ENCODE measurements at places on chromosomes 1 and 21.

- DNase-seq, result no peak
These were observed 47.4 kb downstream of the S100B start for GRCh38 chr21:46557469-46557868.

DNA sequence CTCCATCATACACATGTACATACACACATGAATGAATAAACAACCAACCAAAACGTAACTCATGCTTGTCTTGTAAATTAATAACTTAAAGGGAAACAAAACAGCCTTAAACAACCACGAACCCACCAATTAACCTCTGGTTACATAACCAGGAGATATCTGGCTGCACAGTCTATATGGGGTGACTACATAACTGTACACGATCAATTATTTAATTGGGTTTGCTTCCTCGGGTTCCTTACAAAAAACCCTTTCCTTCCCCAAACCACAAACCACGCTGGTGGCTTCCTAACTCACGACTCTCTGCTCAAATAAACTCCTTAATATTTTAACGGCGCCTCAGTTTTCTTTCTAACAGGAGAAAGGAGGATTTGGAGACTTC, 744 bp downstream of the ZNF670 start:
- no peak for DNase-seq

DNA sequence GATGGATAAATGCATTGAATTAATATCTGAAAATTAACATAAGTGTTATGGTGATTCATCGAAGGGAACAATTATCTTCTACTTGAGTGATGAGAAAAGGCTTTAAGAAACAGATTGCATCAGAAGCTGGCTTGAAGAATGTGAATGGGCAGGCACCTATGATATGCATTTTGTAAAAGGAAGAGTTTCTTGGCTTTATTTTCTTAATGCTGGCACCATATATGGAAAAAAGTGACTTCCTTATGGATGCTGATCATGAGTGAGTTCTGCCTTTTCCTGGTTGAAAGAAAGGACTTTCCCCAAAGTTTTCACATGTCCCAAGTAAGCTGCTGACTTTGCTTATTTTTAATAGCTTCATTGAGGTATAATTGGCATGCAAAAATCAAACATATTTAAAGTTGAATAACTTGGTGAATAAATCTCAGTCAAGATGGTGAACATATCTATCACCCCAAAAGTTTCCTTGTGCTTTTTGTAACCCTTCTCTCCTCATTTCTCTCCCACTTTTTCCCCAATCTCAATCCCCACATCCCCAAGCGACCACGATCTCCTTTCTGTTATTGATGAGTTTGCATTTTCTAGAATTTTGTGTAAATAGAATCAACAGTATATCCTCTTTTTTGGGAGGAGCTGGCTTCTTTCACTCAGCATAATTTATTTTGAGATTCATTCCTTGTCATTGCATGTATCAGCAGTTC, 74.2 kb downstream of the SPATA46 start:
- no peak for DNase-seq

DNA sequence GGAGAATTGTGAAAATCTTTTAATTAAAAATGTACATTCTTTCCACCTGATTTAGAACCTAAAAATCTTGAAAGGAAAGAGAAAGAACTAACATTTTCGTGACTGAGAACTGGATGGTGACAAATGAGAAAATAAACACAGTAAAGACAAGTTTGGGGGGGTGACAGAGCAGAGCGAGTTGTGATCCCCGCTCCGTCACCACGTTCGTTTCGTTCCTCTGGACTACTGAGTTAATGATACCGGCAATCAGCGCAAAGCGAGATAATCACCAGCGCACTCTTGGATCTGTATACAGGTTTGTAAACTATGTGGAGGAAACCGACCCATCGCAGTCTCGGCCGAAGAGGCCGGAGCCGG, 31.2 kb upstream of the CFAP126 start:
- DNase-seq, result no peak

DNA sequence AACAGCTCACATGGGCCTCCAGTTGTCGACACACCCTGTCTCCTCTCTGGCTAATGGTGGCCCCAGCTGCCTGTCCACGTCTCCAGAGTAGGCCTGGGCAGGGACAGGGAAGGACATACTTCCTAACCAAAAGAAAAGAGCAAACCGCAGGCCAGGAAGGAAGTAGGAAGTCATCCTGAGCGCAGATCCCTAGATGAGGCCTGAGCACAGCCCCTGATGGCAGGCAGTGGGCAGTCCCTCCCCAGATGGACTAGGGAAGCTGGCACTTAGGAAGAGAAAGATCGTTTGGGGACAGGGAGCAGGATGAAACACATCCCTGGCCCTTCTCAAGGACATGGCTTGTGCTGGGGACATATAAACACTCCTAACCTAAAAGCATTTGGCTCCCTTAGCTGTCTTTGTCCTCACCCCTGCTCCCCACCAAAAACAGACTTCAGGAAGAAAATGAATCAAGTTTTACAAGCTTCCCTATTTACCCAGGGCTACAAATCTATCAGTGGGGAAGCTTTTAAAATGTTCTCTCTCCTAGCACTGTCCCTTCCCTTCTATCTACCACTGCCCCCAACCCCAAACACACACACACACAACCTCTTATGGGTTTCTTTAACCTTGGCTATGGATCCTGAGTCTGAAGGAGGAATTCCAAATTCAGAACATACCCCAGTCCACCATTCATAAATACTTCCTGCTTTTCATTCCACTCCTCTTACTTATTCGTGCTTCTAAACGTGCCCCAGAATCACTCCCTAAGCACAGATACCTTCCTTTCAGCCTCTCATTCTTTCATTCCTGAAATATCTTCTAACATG, 21.1 kb downstream of the SSBP3 start:
- no peak for DNase-seq

GRCh38 chr1:238252033-238252802, 361.5 kb upstream of the ZP4 start:
- DNase-seq, result peak; percentile 54

GRCh38 chr1:117911051-117911450, 18.4 kb downstream of the GDAP2 start:
- no peak for DNase-seq

- DNase-seq, result no peak
These were observed 12.9 kb downstream of the GIPC2 start for GRCh38 chr1:78058670-78059069.

- no peak for DNase-seq
These were observed 260.8 kb downstream of the GPATCH2 start for GRCh38 chr1:217369996-217370551.

GRCh38 chr1:92291372-92291999, 7.3 kb downstream of the GLMN start:
- no peak for DNase-seq

DNA sequence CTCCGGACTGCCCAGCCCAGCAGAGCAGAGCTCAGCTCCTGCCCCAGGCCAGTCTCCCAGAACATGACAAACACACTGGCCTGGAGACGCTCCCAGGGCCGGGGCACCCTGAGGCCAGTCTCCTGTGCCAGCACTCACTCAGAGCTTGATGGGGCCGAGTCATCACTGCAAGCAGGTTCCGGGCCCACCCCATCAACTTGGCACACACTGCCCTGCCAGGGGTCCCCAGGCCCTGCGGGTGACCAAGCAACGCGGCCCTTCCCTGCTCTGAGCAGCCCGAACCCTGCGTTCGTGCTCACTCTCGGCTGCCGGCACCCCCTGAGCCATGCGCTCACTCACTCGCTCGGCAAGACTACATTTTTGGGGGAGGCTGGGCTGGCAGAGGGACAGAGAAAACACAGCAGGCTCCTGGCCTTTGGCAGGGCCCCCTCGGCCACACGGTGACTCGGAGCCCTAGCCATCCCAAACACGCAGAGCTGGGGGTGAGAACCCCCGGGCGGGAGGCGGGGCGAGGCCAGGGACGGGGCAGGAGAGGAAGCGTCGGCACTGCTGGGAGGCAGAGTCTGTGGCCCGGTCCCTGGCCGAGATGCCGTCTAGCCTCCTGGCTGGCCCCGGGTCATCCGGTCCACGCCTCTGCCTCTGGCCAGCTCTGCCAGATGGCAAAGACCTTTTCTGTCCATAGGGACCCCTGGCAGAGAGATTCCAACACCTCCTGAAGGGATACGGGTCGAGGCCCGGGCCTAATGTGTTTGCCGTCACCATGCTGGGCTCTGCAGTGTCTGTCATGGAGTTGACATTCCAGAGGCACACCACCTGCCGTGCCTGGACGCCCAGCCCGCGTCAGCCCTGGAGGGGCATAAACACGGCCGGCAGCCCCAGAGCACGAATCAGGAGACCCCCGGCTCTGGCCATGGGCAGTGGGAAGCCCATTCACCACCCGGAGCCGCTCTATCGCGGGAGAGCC, 68.0 kb downstream of the MEGF6 start:
- DNase-seq, result no peak

GRCh38 chr1:215523128-215523861, 43.8 kb upstream of the KCTD3 start:
- DNase-seq, result no peak

- no peak for DNase-seq
These were observed 27.2 kb downstream of the CD34 start for GRCh38 chr1:207883660-207884250.

GRCh38 chr1:6996371-6996770, 211.1 kb downstream of the CAMTA1 start:
- DNase-seq, result no peak

GRCh38 chr1:77012066-77012465, 144.8 kb downstream of the ST6GALNAC5 start:
- DNase-seq, result no peak

DNA sequence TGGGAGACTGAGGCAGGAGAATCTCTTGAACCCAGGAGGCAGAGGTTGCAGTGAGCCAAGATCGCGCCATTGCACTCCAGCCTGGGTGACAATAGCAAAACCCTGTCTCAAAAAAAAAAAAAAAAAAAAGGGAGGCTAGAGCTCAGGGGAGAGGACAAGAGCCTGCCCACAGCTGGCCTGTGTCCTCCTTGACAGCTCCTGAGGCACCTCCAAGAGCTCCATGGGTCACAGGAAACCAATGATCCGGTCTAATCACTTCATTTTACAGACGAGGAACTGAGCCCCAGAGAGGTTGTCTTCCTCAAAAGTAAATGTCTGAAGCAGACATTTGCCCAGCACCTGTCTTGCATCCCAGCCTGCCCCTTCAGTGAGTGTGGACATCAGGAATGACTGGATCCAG, 49.4 kb downstream of the NID1 start:
- DNase-seq, result no peak

DNA sequence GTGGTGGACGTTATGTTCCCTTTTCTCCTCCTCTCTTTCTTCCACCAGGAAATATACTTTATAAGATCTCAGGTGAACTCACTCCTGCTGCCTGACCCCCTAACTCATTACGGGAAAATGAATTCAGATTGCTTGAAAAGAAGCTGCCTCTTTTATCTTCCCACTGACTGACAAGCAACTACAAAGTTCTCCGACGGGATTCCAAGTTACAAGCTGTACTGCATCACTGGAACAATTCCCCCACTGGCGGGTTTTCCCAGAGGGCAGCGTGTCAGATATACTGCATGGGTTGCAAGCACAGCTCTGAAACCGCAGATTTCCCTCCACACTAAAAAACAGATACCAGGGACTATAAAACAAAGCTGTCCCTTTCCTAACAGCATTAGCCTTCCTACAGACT, 390.6 kb downstream of the KCTD3 start:
- no peak for DNase-seq

- DNase-seq, result peak; percentile 53
These were observed at the start of gene COL11A1 for GRCh38 chr1:103108376-103109150. Gene COL11A1, minus strand, starts transcription at chr1:103108522. Its CDS starts 344 bp downstream, at chr1:103108178.

DNA sequence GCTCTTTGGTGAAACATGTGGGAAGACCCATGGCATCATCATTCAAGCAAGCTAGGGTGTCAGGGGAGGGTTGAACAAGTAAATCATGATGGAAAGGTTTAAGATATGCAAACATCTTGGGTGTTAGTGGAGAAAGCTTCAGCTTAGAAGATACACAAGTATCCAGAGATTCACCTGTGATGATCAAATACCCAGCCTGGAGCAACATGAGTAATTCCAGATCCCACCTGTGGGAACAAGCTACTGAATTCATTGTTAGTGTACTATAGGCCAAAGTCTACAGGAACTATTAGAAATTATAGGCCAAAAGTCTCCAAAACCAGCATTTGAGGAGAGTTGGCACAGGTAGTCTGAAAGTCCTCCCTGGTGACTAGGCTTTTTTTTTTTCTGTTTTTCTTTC, 499.9 kb downstream of the NUF2 start:
- DNase-seq, result no peak

DNA sequence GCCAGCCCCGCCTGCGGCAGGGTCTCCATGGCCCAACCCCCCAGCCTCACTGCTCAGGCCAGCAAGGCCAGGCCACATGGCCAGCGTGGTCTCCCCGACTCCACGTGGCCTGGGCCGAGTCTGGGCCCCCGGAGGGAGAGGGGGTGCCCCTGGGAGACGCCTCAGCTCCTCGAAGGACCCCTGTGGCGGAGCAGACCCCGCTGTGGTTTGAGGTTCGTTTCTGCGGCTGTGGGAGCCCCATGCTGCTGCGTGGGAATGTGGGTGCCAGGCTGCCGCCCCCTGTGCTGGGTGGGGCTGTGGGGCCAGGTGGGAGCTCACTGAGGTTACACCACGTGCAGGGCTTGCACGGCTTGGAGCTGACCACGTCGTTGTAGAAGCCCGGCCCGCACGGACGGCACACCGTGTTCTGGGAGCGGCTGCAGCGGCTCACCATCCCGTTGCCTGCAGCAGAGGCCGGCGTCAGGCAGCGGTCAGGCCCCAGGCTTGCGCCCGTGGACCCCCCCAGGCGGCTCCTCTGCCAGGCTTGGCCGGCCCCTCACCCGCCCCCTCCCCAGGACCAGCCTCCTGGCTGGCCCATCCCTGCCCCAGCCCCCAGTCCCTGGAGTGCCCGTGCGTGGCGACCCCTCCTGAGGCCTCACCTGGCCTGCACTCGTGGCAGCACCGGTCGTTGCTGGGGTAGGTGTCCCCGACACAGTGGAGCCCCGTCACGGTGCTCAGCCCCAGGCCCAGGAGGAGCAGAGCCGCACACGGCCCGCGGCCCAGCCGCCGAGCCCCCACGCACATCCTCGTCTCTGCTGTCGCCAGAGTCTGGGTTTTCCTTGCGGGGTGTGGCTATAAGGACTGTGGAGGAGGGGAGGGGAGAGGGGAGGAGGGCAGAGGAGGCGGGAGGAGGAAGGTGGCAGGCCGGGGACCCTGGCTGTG, at the start of gene TNFRSF4:
TSS of gene TNFRSF4 (minus strand) at position 809 of the 921 bp plus-strand sequence. CDS start at position 783, 26 bp downstream.
- no peak for DNase-seq

DNA sequence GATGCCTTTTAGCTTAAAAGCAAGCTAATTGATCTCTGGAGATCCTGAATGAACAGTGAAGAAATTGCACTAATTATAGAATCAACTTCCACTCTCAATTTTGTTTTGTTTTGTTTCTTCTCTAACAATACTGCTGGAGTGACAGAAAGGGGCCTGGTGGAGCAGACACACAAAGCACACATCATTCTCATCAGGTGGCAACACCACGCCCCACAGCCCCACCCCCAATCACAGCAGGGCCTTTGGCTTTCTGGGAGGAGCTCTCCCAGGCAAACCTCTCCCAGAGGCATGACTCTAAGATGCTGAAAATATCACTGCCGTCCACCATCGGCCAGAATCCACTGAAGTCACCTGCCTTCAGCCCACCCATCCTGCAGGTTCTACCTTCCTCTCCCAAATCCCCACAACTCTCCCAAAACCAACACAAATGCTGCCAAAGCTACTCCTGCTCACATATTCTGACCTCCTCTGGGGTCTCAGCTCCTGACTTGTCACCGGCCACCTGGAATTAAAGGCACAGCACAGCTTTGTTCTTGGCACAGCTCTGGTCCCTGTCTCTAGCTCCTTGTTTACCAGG, 120.7 kb downstream of the GRIK3 start:
- DNase-seq, result no peak

GRCh38 chr1:224185208-224185607, 2.2 kb downstream of the DEGS1 start:
- DNase-seq, result no peak
